ENCODE measurements at places on chromosomes 13 and 19.

- DNase-seq: peak; percentile 4
Observed at GRCh38 chr13:61695147-61695546, 279.5 kb upstream of the PCDH20 start.

DNA sequence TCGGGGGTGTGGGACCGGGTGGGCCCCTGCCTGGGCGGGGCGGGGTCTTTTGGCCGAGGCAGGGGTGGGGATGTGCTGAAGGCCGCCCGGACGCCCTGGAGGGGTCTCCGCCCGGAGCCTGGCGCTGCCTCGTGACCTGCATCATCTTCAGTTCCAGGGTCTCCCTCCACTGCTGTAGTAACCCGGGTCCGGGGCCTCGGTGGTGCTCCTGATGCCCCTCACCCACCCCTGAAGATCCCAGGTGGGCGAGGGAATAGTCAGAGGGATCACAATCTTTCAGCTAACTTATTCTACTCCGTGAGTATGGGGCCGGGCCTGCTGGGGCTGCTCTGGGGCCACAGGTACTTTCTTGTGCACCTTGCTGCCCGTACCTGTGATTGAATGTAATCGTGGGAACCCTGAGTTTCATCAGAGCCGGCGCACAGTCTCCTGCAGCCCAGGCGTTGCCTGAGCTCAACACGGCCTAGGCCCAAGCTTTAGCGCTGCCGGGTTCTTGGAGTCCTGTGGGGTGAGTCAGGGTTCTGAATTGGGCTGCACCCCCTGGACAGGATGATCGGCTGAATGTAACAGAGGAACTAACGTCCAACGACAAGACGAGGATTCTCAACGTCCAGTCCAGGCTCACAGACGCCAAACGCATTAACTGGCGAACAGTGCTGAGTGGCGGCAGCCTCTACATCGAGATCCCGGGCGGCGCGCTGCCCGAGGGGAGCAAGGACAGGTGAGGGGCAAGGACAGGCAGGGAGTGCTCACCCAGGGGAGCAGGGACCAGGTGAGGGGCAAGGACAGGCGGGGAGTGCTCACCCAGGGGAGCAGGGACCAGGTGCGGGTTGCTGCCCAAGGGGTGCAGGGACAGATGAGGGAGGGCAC, 10.5 kb downstream of the PEAK3 start:
- no peak for DNase-seq

DNA sequence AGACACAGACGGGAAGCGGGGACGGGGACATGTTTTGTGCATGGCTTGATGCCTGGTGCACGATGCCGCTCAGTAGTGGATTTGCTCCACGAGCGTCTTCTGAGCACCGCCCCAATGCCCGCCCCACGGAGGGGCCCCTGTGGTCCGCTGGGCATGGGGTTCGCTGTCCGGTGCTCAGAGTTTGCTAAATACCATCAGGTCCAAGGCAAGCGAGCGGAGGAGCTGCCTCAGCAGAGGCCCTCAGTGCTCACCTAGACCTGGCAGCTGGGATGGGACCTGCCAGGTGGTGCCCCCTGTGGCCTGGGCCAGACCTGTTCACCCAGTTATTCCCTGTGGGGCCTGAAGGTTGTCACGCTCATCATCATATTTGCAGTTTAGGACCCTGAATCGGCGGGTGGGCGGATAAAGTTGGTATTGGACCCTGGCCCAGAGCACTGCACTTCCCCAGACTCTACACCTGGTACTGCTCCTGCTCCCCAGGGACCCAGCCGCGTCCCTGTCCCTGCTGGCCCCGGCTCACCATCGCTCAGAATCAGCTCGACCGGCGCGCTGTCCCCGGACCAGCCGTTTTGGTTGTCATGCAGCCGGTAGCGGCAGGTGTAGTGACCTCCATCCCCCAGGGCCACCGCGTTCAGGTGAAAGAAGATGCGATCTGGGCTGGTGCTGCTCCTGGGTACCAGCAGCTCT, 2.3 kb downstream of the A1BG start:
- no peak for DNase-seq

DNA sequence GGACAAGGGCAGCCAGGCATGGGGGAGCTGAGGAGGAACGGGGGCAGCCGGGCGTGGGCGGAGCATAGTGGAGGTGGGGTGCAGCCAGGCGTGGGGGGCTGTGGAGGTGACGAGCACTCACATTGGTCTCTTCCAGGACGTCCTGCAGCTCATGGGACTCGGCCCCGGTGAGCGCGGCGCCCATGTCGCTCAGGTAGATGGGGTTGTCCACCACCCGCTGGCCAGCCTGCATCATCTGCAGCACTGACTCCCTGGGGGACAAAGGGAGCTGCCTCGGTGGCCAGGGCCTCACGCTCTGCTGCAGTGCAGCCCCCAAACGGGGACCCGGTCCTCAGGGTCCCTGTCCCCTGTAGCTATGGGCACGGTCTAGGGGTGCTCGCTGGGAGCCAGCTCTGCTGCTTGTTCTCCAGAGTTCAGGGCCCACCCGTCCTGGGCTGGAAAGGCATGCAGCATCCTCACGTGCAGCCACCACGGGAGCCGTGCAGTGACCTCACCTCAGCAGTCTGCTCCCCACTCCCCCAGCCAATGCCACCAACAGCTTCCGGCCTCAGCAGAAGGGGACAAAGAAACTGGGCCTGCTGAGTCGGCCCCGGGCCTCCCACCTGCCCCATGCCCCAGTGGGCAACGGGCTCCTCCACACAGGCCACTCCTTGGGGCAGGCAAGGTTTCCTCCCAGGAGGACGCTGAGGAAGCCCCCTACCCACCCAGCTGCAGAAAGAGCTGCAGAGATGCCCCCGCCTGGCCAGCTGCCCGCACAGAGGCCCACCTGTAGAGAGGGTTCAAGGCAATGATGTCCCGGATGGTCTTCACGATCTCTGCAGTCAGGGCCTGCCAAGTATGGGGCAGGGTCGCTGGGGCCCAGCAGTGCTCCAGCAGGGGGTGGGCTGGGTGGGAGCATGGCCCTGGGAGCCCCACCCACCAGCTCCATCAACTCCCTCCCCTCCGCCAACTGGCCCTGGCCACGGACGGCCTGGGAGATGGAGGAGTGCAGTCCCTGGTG, 12.1 kb downstream of the LONP1 start:
- DNase-seq: no peak

DNA sequence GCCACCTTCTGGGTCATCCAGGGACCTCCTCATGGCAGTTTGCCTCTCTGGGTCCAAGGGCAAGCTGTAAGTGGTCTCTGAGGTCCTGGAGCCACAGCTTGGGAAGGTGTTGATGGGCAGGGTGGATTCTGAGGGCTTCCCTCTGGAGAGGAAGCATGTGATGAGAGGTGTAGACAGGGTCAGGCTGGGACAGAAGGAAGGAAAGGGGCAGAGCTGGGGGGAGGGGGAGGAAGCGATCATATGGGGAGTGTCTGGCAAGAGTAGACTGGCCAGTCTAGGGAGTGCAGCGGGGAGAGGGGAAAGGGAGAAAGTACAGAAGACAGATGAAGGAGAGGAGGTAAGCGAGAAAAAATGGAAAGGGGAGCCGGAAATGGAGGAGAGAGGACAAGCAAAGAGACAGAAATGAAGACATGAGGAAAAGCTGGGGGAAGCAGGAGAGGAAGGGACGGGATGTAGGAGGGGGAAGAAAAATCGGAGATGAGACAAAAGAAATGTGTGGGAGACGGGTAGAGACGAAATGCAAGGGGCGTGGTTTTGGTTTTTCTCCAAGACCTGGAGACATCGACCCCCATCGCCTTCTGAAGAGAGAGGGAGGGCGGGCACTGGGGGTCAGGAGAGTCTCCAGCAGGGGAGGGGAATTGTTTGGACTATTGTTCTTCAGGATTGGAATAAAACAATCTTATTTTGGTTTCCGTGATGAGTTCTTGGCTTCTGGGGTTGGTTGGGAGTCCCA, 26.6 kb downstream of the ZSWIM9 start:
- DNase-seq: no peak

- DNase-seq: no peak
Observed at GRCh38 chr19:55648585-55649267, 714 bp downstream of the CCDC106 start.

GRCh38 chr19:3985643-3986259, 488 bp upstream of the EEF2 start:
- DNase-seq: no peak

GRCh38 chr19:43581467-43581866, 5.9 kb downstream of the PINLYP start:
- no peak for DNase-seq

DNA sequence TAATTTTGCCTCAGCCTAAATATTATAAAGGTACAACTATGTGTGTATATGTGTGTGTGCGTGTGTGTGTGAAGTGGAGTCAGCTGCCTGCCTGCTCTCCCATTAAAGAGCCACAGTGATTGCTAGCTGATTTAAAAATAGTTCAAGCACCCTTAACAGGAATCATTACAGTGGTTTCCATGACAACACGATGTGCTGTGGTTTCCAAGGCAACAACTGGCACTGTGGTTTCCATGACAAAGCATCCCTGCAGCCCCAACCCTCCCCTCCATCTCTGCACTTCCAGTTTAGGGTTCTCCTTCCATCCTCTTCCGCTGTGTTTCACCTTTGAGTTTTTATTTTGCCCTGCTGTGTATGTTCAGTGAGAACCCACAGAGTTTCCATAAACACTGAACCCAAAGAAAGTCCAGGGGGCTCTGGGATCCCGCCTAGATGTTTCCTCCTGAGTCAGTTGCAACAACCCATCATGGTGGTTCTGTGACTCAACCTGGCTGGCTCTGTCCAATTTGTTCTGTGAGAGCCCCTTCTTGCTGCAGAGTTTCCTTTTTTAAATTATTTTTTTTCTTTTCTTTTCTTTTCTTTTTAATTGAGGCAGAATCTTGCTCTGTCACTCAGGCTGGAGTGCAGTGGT, 7.1 kb upstream of the PNMA8A start:
- DNase-seq: no peak

GRCh38 chr19:1505991-1506881, 6.6 kb downstream of the ADAMTSL5 start:
- DNase-seq: no peak

DNA sequence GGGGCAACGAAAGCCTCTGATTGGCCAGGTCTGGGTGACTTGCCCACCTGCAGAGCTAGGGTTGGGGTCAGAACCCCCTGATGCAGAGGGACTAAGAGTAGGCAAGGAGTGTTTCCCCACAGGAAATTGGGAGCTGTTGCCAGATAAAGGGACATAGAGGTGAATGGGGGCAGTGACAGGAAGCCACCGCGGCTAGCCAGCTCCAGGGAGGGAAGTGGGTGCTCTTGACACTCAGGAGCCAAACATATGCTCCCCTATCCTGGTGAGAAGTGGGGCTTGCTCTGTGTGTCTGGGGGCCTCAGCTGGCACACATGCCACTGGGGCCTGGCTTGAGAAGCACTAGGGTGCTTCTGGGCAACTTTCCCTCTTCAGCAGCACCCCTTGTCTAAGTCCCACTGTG, 26.0 kb downstream of the WDR88 start:
- no peak for DNase-seq

DNA sequence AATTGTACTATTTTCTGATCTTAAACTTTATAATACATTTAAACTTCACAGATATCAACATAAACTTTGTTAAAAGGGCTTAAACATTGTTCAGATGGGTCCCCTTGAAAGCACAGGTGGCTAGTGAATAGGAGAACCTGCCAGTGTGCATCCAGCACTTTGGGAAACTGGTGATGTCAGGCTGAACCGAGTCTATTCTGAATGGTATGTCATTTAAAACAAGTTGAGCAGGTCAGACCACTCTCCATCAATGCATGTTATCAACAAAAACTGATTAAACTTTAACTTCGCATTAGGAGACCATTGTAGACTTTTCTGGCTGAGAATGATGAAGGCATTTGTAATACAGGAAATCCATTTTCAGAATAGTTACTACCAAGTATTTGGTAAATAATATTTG, 50.1 kb upstream of the FREM2 start:
- DNase-seq: no peak

GRCh38 chr13:24016046-24016445, 118.7 kb upstream of the C1QTNF9B start:
- no peak for DNase-seq

- DNase-seq: no peak
Observed at GRCh38 chr13:30034458-30034795, 184.0 kb upstream of the UBL3 start.

GRCh38 chr19:13398780-13399726, 107.2 kb downstream of the CACNA1A start:
- DNase-seq: peak; percentile 80

- DNase-seq: no peak
Observed at GRCh38 chr19:55678121-55678671, 3.2 kb downstream of the EPN1 start.

DNA sequence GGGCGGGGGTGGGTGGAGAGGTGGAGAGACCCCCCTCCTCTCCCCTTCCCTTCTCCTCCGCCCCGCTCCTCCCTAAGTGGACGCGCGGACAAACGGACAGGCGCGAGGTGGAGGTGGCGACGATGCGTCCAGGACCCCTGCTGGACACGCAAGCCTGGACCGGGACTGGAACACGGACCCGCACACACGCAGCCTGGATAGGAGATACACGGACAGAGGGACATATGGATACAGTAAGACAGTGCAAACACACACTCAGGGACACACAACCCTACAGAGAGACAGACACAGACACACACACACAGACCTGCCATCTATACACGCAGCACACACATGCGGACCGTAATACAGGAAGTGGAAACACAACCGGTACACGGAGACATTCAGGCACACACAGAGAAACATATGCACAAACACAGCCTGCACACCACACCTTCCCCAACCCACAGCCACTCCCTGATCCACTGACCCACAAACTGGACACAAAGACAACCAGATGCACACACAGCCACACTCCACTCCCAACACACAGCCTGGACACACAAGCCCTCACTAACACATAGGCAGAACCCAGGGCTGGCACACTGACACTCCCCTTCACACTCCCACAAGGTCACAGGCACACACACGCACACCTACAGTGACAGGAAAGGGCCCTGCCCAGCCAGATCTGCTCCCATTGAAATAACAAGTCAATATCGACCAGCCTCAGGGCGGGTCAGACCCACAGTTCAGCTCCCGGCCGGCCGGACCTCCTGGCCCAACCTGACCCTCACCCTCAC, 696 bp upstream of the ERFL start:
- DNase-seq: no peak
